Left renal pelvis (tissue), 4 donors: ENCODE measurements at places on chromosomes 16 and 17.
A peak's percentile ranks its signal among the peaks of the same experiment; 100 is the strongest.

- no peak for DNase-seq
These were observed 7.9 kb downstream of the VPS35L start for GRCh38 chr16:19563377-19563776.

DNA sequence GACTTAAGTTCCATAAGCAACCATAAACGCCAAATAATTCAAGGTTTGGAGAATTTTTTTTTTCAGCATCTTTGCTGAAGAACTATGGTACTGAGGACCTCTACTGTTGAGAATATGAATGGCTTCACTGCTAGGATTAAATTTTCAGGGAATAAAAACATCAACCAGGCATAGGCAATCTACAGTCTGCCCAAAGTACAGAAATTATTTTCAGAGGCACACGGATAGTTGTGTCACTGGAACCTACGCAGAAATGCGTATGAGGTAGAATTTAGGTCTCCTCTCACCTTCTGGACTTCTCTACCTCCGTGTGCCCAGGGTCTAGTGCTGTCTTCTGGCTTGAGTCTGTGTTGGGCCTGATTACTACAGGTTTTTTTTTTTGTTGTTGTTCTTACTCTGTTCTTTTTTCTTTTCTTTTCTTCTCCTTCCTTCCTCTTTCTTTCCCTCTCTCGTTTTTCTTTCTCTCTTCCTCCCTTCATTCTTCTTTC lies 39.7 kb downstream of the NACA2 start:
- peak; percentile 24 for DNase-seq

DNA sequence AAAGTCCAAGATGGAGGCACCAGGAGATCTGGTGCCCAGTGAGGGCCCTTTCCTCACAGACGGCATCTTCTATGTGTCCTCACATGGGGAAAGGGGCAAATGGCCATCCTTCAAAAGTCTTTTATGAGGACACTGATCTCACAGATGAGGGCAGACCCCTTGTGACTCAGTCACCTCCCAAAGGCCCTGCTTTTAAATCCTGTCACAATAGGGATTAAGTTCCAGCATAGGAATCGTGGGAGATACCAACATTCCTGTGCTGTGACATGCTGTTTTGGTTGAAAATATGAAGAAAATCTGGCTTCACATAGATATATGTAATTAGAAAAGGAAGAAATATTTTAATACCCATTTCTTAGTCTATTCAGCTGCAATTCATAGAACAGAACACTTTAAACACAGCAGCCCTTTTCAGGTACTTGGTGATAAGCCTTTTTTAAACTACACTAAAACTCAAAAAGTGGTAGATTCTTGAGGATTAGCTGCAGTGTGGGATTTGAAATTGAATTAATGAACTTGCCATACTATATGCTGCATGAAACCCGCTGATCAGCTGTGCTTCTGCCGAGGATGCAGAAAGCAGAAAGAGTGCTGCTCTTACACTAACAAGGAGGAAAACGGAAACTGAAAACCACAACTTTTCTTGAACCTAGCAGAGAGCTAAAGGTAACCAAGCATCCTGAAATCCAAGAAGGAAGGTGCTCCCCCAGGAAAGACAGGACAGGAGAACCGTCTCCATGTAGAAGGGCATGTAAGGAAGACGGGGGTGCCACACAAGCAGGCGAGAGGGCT lies 32.7 kb downstream of the VPS53 start:
- no peak for DNase-seq

GRCh38 chr17:39170109-39170508 lies 4.1 kb upstream of the ARL5C start:
- no peak for DNase-seq

GRCh38 chr17:11028349-11028748 lies 190.5 kb upstream of the PIRT start:
- DNase-seq, result no peak

GRCh38 chr16:454397-454940 lies 29.0 kb downstream of the RAB11FIP3 start:
- no peak for DNase-seq

- no peak for DNase-seq
These were observed 14.3 kb upstream of the PRKAR1A start for GRCh38 chr17:68497885-68498319.
